ENCODE measurements at places on chromosomes 7 and 10.

DNA sequence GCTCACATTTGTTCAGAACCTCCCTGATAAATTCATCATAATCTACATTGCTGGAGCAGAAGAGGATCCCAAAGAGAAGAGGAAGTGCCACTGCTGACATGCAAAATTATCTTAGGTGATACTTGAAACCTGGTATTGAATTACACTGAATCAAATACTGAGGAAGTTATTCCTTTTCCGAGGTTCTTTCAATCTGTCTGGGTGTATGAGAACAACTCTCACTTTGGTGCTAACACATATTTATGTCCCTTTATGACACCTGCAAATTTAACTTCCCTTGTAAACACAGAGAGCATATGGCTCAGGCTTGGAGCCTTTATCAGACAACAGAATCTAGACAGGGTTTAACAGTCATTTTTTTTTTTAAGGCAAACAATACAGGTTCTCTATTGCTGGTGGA lies 131.4 kb downstream of the SRPK2 start:
- no peak for DNase-seq

DNA sequence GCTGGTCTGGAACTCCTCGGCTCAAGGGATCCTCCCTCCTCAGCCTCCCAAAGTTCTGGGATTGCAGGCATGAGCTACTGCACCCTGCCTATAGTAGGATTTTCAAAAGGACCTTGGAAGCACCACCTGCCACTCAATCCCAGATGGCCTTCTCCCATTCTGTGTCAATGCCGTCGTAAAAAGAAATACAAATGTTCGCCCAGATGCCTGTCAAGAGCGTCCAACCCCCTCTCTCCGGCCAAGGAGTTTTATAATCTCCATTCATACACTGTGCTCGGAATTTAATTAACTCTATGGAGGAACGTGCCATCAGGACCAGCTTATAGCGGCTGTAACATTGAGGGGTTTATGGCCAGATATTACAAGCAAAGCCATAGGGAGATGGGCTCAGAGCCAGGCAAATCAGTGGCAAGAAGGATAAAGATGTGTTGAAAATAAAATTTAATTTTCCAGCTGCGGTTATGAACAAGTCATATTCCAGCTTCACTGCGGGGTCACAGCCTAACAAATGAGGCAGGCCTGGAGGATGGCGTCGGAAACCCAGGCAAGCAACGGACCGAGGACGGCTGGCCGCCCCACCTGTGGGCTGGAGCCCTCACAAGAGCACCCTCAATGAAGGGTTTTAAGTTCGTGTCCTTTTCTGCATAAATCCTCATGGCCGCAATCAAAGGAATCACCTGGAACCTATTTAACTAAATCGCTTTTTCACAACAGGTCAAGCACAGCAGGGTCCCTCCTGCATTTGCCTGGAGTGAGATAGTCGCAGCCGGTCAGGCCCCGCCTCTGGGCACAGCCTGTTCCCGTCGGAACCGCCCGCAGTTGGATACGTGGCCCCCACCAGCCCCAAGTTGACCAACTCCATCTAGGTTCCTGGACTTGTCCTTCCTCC lies 374.5 kb upstream of the FOXK1 start:
- DNase-seq: no peak

DNA sequence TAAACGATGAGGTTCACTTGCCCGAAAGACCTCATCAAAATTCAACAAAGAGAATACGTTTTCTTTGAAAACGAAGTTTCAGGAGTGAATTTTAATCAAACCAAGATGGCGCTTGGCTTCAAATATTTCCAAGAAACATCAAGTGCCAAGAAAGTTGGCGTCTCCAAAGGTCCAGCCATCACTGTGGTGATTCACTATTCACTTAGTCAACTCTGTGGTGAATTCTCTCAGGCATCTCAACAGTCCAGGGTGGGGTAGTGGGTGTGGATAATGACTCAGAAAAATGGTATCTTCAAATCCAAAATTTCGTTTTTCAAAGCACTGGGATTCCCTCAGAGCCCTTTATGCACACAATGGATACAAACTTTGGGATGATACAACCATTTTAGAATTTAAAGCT lies 133.1 kb downstream of the SVIL start:
- no peak for DNase-seq

- DNase-seq: no peak
These were observed 92.5 kb downstream of the CFAP58 start for GRCh38 chr10:104446151-104446550.

GRCh38 chr10:27826369-27826768 lies 80.8 kb upstream of the MKX start:
- DNase-seq: no peak

DNA sequence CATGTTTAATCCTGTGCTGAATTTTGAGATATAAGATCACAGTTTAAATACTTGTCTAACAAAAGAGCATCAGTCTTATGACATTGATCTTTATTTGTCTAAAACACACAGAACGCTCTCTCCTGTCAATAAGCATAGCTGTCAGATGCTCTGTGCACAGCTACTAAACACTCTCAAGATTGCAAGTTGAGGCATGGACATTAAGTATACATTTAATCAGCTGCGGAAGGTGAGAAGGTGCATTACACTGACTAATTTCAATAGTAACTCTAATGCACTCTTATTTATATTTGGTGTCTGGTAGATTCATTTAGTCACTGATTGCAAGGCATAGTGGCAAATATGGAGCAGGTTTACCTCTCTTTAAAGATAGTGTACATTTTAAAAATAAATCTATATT lies 580.3 kb upstream of the NRP1 start:
- no peak for DNase-seq

GRCh38 chr10:120573355-120573754 lies 116.3 kb downstream of the PLPP4 start:
- DNase-seq: no peak

DNA sequence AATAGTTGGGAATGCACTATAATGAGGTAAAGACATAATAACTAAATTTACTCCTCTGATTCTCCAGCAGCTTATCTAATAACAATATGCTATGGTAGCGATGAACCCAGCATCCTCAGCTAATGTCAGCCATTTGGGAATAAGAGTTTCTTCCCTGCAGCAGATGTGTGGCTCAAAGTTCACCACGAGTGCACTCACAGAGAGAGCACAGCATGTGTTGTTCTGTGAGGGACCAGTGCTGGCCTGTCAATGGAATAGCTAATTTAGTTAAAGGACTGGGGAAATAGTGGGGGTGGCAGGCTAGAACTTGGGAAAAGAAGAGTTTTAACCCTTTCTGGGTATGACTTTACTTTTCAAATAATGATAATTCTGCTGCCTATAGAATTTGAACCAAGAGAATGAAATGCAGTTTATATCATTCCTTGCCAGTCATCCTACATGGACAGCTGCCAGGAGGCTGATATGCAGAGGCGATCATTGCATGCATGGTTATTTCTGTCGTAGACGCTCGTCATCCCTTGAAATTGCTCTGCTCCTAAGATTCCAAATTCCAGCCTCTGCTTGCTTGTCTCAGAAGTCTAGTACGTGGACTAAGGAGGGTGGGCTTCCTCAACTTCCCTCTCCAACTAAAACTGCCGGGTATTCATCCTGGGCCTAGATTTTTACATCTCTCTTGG lies 355.6 kb downstream of the RNLS start:
- no peak for DNase-seq

DNA sequence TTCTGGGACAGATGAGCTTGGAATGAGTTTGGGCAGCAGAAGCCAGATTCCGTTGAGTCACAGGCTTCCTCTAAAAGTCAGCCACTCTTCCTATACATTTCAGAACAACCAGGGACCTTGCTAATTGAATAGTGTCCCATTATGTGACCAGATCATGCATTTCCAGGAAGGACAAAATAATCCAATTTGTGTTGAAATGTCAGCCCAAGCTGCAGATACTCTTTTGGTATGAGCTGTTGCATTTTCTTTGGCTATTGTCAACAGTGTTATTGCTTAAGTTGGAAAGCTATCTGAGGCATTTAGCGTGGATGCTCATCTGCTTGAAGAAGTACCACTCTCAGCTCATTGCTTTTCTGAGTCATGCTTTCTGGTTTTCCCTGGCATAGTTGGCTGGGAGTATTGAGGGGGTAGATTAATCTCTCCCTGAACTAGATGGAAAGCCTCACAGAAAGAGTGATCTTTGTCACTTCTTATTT lies 223.7 kb upstream of the HABP2 start:
- DNase-seq: no peak

DNA sequence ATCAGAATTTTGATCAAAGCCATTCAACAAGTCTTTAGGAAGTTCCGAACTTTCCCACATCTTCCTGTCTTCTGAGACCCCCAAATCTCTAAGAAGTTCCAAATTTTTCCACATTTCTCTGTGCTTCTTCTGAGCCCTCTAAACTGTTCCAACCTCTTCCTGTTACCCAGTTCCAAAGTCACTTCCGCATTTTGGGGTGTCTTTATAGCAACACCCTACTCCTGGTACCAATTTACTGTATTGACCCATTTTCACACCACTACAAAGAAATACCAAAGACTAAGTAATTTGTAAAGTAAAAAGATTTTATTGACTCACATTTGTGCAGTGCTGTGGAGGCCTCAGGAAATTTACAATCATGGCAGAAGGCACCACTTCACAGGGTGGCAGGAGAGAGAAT lies 385.8 kb upstream of the GHITM start:
- no peak for DNase-seq

DNA sequence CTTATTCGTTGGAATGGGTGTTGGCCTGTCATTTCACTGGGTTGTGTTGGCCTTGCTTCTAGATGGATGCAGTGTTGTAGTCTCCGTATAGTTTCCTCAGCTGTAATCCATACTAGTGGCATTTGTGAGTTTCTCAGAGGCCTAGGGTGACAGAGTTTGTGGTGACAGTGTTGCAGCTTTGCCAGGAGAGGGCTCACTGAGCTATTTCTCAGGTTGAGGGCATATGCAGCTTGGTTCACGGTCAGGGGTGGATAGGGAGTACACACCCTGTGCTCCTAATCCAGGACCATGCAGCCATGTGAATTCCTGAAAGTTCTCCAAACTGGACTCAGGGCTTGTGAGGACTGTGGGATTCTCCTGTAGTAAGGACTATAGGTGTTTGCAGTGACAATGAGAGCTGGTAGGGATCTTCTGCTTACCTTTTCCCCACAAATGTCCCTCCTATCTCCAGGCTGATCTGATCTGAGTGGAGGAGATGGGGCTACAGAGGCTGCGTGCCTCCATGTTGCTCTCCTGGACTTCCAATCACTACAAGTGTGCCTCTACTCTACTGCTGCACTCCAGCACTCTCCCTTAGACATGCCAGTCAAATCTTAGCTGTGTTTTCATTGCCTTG lies 229.0 kb downstream of the STK31 start:
- no peak for DNase-seq

- DNase-seq: no peak
These were observed 33.2 kb downstream of the GNAT3 start for GRCh38 chr7:80478683-80479082.

DNA sequence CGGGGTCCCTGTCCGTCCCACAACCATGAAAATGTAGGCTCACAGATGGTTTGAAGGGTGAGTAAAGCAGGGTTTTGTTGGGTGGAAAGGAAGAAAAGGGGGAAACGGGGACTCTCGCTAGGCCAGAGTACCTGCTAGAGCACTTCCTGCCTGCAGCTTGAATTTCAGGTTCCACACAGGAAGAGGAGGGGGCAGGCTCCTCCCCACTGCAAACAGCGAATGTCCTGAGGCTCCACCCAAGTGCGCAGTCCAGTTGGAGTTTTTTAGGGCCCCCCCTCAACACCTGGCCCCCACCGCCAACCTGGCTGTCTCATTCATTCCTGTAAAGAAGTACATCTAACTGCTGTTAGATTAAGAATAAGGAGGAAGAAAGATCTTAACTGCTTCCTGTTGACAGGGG lies 414.7 kb downstream of the SH2D4B start:
- DNase-seq: no peak

DNA sequence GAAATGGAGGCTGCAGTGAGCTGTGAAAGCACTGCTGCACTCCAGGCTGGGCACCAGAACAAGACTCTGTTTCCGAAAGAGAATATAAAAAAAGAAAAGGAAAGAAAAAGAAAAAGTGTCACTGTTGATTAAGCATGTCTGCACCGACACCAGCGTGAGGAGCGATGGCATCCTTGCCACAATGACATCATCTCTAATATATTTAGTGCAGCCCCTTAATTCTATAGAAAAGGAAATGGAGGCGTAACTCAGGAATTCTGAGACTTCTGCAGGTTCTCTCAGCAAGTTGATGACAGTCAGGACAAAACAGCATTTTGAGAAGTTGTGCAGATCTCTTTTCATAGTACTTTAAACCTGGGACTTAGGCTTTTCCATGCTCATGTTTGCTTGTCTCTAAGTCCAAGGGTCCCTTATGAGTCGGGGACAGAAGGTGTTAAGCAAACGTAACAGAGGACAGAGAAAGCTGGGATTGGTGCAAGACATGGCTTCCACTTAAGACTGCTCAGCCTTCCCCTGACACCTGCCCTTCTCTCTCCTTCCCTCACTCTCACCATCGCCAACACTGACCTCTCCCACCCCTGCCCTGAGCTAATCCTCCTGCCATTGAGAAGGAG lies 16.9 kb upstream of the ANKRD1 start:
- no peak for DNase-seq

GRCh38 chr7:91832493-91833045 lies 47.9 kb downstream of the MTERF1 start:
- no peak for DNase-seq

- no peak for DNase-seq
These were observed 31.5 kb downstream of the PRKAR2B start for GRCh38 chr7:107075863-107076574.

- no peak for DNase-seq
These were observed 13.5 kb downstream of the CCM2 start for GRCh38 chr7:45013465-45013967.

DNA sequence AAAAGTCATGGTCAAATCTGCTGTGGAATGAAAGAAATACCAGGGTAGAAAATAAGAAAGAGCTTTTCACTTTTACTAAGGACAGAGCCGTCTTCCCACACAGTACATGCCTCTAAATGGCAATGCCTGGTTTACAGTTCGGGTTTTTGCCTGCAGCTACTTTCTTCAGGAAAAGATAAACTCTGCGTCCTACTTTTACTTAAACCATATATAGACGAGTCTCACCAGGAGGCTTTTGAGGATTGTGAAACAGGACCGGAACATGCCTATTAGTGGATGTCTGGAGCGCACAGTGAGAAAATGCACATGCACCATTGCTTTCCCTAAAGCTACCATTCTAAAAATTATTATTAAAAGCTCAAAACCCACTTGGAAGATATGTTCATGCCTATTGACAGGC lies 70.5 kb downstream of the KLF6 start:
- DNase-seq: no peak

GRCh38 chr7:112596260-112596659 lies 115.5 kb downstream of the LSMEM1 start:
- DNase-seq: no peak

DNA sequence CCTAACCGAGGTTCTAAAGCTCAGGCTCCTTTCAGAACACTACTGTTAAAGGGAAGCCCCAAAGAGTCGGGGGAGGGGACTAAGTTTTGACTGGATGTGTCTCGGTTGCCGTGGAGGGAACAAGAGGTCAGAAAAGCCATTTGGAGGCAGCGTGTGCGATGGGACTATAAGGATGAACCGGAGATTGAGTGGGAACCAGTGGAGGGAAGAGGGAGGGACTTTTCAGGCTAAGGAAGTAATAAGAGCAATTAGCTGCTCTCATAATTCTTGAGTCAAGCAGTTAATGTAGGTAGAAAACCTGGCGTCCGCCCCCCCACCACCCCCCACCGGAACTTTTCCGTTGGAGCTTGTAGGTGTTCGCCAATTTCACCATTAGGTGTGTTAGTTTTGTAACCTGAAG lies 491 bp upstream of the AKAP9 start:
- DNase-seq: no peak

Measured in esophagus squamous epithelium (tissue), 5 donors.